ENCODE measurements at places on chromosomes 2 and 18.

DNA sequence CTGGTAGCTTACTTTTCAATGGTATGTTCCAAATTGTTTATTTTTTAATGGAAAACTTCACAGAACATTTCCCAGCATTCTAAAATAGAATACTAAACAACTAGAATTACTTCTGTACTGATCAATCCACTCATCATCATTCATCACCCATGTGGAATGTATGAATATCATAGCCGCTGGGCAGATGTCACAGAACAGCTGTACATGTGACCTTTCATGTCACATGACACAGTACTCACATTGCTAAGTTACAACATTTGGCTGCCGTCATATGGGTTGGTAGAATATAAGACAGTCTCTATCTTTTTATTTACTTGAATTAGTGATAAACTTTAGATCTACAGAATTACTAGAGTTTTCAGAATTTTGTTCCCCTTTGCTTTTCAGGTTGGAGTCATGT is 387.6 kb downstream of the ZEB2 start:
- DNase-seq: no peak

DNA sequence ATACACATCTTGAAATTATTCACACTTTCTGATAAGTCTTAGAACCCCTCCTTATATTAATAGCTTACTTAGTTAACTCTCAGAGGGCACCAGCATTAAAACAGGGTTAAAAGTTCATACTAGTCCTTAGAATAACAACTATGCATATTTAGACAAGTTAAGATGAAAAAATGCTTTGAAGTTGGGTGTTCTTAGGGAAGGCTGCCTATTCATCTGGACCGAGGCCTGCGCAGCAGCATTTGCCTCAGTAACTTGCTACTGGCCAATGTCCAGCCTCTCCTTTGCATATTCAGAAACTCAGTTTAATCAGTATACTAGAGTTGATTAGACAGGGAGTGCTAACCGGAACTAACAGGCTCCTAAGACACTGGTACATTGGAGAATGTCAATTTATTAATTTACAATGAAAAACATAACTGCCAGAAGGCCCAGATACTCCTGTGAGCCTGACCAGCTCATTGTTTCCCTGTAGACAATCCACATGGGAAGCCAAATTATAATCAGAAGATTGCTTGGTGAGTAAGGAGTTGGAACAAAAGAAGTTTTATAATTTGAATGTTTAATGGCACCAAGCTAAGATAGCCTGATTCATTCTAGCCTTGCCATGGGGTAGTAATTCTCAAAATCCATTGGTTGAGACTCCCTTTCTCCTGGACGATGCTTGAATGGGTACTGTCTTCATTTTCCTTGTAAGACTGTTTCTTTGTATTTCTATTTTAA is 48.9 kb downstream of the DYNC1I2 start:
- no peak for DNase-seq

DNA sequence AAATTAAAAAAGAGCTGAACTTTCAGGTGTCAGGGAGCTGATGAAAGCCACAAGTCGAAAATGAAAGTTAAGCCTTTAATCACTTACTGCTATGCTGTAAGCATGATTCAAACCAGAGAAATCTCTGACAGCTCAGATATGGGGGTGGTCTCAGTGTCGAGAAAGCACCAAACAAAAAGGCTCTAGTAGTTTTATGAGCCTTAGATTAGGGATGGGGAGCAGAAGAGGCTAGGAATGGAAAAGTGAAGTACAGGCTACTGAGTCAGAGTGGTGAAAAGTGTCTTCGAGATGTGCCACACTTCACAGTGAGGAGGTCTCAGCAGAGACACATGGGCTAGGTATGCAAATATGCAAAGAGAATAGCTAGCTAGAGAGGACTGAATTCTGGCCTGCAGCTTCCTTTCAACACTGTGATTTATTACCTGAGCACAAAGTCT is 482.2 kb downstream of the SPAG16 start:
- DNase-seq: no peak

- DNase-seq: no peak
These were observed 99.8 kb downstream of the ZNF236 start for GRCh38 chr18:76922107-76922506.

Measured in LoVo (cell line).